ENCODE measurements at places on chromosomes 5 and 9.

GRCh38 chr9:32378496-32378895 lies 5.9 kb upstream of the ACO1 start:
- peak; percentile 77 for DNase-seq

DNA sequence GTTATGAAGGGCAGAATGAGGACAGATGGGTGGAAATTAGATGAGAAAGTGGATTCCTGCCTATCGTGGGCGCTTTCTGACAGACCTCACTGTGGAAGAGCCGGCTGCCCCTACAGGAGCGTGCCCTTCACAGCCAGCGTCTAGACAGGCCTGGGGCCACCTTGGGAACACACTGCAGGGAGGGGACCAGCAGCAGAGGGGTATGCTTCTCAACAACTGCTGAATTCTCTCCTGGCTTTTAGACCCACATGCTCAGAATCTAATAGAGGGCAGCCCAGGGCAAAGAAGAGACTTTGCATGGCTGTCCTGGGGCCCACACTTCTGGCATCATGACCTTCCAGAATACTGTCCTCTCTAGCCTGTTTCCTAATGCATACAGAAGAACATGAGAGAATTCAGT lies 2.1 kb upstream of the SEMA4D start:
- DNase-seq: no peak

DNA sequence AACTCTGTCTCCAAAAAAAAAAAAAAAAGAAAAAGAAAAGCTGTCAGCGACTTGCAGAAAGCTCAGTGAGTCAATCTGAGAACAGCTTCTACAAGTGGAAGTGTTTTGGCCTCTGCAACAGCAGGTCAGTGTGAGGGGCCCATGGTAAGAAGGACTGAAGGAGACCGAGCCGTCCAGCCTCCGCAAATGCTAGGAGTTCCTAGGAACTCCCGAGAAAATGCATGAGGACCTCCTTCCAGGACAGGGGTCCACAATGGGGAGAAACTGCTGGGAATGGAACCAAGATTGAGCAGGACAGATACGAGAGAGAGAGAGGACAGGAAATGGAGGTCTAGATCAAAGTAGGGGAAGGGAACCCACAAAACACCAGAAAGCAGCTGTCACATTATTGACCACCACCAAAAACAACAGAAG lies 180.5 kb downstream of the CRB2 start:
- DNase-seq: no peak

DNA sequence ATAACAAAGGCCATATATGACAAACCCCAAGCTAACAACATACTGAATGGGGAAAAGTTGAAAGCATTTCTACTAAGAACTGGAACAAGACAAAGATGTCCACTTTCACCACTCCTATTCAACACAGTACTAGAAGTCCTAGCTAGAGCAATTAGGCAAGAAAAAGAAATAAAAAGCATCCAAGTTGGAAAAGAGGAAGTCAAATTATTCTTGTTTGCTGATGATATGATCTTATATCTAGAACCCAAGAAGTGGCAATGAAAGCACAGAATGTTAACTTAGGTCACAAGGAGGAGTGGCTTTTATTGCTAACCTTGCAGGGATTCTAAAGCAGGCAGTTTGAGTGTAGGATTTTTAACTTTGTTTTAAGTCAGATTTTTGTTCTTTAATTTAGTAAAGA lies 35.3 kb upstream of the BARX1 start:
- no peak for DNase-seq

DNA sequence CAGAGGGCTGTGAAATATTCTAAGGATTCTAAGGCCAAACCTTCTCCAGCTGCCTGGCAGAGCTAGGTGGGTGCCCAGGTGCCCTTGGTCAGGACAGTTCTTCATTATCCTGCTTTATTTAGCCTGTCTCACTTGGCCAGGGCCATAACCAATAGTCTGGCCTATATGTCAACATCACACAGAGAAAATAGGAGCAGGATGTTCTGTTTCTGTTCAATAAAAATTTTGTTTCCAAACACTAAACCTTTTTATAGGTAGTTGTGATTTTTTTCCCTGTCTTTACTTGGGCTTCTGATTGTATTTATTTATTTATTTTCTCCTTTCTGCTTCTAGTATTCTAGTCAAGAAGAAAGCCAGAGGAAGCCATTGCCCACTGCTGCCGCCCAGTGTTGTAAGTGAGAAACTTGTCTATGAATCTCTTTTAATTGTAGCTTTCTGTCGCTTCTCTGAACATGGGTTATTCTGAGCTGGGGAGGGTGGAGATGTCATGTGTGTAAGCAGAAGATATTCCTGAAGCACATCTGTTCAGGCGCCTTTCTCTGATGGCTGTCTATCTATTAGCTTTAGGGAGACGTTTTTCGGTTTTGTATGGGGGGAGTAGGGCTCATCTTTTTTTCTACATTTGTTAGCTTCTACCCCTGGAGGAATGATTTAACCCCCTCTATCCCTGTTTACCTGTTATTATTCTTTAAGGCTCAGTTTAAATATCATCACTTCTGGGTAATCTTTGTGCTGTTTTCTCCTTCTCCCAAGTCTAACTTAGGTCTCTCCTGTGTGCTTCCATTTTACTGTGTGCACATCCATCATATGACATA lies 97.1 kb downstream of the UNC13B start:
- DNase-seq: peak; percentile 42

DNA sequence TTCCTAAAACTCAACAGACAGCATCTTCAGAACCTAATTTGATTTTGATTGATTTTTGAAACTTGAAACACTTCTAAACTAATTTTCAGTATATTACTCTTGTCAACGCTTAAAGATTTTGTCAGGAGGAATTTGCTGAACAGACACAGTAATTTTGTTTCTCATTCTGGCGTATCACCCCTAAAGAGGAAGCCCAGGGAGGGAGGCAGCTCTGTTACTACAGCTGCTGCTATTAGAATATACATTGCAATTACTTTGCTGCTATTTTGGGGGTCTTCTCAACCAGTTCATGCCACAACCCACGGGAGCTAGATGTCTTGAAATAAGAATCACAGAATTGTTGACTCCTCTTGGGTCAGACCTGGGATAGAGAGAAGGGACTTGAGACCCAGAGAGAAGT lies 122.6 kb downstream of the TLR4 start:
- DNase-seq: no peak

DNA sequence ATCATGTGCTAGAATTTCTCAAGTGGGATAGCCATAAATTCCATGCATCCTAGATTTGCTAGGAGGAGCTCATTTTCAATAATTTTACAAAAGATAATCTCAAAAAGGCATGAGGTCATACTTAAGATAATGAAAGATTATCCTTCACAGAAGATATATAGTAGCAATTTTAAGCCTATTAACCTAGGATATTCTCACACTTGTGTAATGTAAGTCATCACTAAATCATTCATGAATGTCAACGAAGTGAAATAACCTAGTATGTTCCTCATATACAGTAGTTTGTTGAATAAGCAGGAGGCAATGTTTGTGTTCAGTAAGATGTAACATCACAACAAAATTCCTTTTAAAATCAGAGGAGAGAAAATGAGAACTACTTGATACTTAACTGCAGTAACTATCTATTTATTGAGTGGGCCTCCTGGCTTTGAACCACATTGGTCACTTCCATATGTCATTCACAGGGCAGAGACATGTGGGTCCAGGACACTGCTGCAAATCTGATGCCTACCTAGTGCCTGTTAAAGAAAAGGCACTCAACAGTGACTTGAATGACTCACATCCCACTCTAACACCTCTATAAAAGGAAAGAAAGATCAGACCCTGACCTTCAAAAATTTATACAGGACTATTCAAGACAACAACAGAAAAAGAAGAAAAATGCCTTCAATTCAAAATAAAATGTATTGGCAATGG lies 8.2 kb downstream of the LIFR start:
- DNase-seq: no peak

GRCh38 chr5:82259172-82259800 lies 18.9 kb downstream of the RPS23 start:
- DNase-seq: no peak

GRCh38 chr5:35765921-35766320 lies 90.8 kb upstream of the IL7R start:
- DNase-seq: no peak

- DNase-seq: no peak
Measured at GRCh38 chr5:127206320-127207113, 84.1 kb upstream of the MEGF10 start.

GRCh38 chr5:136927571-136927970 lies 562.2 kb upstream of the TRPC7 start:
- no peak for DNase-seq

DNA sequence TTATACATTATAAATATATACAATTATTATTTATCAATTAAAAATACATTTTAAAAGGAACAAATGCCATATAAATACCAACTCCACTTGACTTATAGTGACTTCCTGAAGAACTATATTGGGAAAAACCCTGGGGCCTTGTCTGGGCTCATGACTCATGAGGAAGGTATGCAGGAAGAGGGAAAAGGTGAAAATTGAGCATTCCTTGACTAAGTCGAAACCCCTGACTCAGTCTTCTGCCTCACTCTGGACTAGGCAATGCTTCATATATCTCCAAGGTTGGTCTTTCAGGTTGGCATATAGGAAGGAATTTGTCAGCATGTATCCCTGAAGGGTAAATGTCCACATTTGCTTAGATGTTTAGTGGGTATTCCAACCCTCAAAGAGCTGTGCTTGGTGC lies 78.5 kb downstream of the SH3TC2 start:
- no peak for DNase-seq

GRCh38 chr9:32427111-32427873 lies 42.8 kb downstream of the ACO1 start:
- no peak for DNase-seq

- peak; percentile 59 for DNase-seq
Measured at GRCh38 chr5:40681363-40682153, 1.8 kb downstream of the PTGER4 start.

- DNase-seq: no peak
Measured at GRCh38 chr9:115207003-115207836, 89.3 kb upstream of the TNC start.

- peak; percentile 14 for DNase-seq
Measured at GRCh38 chr9:14993061-14993800, 83.0 kb upstream of the FREM1 start.

DNA sequence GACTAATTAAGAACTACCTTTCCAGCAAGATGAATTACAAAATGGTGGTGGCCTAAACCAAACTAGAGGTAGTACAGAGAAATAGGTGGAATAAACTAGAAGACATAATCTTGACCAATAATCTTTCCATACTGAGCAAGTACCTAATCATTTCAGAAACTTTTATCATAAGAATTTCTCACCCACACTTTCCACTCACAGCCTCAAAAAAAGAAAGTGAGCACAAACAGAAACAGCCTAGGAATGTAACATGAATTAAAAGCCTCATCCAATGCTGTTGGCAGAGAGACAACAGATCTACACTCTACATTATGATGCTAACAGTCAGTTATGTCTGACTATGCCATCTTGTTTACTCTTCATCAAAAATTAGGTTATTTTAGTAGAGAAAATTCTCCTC lies 1.3 kb downstream of the RNF38 start:
- DNase-seq: no peak

DNA sequence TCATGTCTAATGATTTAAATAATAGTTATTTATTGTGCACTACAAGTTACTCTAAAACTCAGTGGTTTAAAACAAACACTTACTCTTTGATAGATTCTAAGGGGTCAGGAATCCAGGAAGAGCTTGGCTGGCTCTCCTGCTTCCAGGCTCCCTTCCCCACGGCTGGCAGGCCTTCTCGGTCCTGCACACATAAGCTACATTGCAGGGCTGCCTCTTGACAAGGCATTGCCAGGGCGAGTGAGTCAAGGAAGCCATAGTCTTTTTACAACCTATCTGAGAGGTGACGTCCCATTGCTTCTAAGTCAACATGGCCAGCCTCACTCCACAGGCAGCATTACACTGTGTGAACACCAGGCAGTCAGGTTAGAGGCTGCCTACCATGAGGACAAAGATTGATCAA lies 119.8 kb downstream of the AUH start:
- no peak for DNase-seq

GRCh38 chr5:141512911-141513626 lies 24.2 kb downstream of the PCDHGC5 start:
- peak; percentile 19 for DNase-seq

GRCh38 chr5:66653325-66653724 lies 57.1 kb downstream of the MAST4 start:
- no peak for DNase-seq

DNA sequence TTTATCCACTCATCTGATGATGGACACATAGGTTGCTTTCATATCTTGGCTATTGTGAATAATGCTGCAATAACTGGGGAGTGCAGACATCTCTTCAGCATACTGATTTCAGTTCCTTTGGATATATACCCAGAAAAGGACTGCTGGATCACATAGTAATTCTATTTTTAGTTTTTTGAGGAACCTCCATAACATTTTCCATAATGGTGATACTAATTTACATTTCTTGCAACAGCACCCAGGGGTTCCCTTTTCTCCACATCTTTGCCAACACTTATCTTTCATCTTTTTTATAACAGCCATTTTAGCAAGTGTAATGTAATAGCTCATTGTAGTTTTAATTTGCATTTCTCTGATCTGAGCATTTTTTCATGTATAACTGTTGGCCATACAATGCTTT lies 34.1 kb upstream of the NR4A3 start:
- no peak for DNase-seq

GRCh38 chr5:25009063-25009462 lies 364.3 kb upstream of the CDH10 start:
- no peak for DNase-seq

DNA sequence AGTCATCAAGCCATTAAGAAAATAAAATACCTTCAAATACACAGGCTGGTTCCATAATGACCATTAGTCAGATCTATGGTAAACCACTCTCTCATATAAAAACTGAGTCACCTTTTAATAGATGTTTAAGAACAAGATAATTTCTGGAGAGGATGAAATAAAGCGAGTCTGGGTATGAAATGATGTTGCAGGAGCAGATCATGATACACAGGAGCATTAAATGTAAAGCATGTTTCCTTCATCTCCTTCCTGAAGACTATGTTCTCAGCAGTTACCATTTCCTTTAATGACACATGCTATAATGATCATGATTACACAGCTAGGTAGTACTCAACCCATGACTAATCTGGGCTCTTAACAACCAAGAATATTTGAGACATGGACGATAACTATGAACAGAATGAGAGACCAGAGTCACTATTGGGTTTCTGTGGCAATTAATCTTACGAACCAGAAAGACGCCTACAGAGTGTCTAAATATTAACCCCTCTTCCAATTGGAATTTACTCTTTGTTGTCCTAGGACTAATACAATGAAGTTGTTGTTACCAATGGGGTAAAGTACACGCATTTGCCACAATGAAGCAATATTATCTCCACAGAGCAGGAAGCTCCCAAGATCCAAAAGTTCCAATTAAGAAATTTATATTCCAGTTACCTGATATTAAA lies 105.6 kb downstream of the NR6A1 start:
- DNase-seq: no peak

- DNase-seq: no peak
Measured at GRCh38 chr5:73506459-73506955, 8.3 kb downstream of the BTF3 start.

- DNase-seq: no peak
Measured at GRCh38 chr5:90119531-90119971, 290.0 kb downstream of the CETN3 start.

GRCh38 chr5:115170134-115170928 lies 623 bp upstream of the TRIM36 start:
- no peak for DNase-seq
